ENCODE measurements at places on chromosomes 4 and X.

DNA sequence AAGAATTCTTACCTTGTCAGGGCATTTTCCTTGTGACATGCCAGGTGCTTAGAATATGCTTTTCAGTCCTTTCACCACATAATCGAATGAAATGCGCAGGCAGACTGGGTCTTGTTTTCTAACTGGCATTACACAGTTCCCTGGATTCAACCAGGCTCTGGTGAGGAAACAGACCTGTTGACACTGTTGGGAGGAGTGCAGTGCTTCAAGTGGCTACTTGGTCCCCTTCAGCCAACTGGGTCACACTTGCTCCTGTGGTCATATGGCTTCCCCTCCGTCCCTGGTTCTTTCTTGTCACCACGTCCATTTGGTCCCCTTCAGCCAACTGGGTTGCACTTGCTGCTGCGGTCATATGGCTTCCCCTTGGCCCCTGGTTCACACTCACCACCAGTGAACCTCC is 9.7 kb downstream of the SMIM20 start:
- DNase-seq: no peak

GRCh38 chrX:129997086-129997485 is 14.7 kb downstream of the BCORL1 start:
- peak; percentile 60 for DNase-seq

DNA sequence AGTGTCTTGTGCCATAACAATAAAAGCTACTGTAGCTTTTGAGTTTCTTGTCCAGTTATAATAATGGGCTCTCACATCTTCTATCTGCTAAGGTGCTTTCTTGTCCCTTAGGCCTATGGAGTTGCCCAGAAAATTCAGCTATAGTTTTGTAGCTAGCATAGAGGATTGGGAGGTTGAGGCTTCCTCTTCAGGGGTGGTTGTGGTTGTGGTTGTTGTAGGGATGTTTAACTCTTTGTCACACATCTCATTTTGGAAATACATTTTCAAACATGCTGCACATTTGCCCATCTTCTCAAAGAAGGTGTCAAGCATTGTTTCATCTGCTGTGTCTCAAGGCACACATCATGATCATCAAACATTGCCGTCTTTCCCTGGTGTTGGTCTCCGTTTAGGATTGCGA is 65.0 kb downstream of the ATXN3L start:
- DNase-seq: peak; percentile 0

DNA sequence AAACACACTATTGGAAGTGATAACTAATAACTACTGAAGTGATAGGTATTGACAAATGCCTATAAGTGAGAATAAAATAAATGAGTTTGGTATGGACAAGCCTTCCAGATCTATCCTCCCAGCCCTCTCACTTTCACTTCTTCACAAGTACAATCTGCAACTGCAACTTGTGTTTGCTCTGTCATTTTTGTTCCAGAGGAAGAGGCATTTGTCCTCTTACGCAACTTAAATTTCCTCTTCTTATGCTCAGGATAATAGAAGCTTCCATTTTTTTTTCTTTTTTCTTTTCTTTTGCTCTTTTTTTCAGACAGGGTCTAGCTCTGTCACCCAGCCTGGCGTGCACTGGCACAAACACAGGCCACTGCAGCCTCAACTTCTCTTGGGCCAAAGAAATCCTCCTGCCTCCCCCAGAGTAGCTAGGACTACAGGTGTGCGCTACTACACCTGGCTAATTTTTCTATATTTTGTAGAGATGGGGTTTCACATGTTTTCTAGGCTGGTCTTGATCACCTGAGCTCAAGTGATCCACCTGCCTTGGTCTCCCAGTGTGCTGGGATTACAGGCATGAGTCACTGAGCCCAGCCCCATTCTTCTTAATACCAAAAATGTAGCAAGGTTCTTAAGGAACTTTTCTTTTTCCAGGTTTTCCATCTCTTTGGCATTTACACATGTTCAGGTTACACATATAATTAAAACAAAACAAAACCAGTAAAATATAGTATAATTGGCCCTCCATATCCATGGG is 73.1 kb downstream of the PDGFC start:
- DNase-seq: peak; percentile 94

- no peak for DNase-seq
These were observed 19.0 kb upstream of the SUPT20HL2 start for GRCh38 chrX:24332878-24333277.

GRCh38 chr4:21571100-21571499 is 377.5 kb downstream of the KCNIP4 start:
- no peak for DNase-seq

DNA sequence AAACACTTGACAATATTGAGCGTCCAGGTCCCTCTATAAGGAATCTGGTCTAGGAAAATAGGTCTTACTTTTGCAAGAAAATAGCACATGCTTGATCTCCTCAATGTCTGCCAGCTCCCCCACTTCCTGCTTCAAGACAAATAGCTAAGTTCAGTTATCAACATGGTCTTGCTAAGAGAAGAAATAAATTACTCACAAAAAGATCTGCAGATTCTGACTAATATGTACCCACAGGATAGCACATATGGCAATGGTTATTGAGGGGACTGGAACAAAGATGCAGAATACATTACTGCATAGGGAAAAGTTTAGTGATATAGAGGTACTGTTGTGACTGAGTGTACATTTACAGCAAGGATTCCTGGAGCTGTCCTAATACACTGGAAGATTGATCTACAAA is 457.5 kb upstream of the GRID2 start:
- DNase-seq: no peak

- no peak for DNase-seq
These were observed 5.7 kb downstream of the IL15 start for GRCh38 chr4:141642063-141642462.

DNA sequence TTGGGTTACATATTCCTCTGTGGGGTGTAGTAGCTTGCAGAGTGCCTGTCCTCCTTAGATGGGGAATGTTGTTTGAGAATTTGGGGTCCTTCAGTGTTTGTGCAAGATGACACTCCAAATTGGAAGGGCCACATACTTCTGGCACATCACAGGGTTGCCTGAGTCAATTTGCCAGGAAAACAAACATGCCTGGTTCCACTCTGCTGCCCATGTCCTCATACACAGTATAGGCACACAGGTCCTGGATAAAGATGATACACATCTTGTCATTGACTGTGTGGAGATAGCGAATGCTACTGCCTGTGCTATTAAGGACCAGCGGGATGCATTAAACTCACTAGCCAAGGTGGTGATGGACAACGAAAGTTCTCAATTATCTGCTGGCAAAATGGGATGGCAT is 11.2 kb upstream of the LAP3 start:
- DNase-seq: no peak

GRCh38 chr4:16745887-16746286 is 152.6 kb downstream of the LDB2 start:
- DNase-seq: no peak

Measured in MV-4-11 (cell line).